ENCODE measurements at places on chromosomes 13 and 19.

- no peak overlapping the region for H3K4me3 ChIP-seq
- no peak overlapping the region for H3K27ac ChIP-seq
- no peak for DNase-seq
- H3K36me3 ChIP-seq = no peaks in the 10 kb centered on the region
Measured at GRCh38 chr13:111434578-111435159, 114.2 kb downstream of the TEX29 start.

DNA sequence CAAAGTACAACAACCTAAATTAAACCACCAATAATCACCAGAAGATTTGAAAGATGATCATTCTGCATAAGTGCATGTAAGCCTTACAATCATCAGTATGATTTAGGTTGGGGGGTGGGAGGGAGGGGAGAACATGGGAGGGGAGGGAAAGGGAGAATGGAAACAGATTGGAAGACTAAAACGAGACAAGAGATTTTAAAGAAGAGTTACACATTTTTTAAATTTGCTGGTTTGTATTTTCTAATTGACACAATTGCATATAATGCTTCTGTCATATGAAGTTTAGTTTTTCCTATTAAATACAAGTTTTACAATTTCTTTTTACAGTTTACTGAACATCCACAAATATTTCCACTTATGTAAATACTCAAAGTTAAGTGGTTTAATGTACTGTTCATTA lies 2118.9 kb downstream of the PCDH9 start:
- H3K4me1 ChIP-seq = no peaks in the 10 kb centered on the region
- no peak for DNase-seq
- no peaks in the 10 kb centered on the region for H3K36me3 ChIP-seq
- no peak overlapping the region for H3K27ac ChIP-seq
- no peaks in the 10 kb centered on the region for H3K27me3 ChIP-seq

DNA sequence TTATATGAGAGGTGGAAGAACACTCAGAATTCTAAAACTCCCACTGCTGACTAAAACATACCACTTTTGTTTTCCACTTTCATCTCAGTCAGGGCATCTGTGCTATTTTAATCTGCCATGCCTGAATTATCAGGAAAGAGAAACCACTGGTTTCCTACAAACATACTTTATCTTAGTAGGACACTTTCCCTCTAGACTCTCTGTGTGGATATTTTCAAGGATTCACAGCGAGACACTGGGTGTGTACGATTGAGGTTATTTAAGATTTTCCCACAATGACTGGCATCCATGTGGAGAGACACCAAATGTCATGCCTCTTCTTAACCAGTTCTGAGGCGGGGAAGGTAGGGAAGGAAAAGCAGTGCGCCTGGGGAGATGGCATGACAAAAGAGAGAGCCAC lies 212.2 kb downstream of the ENOX1 start:
- no peak overlapping the region for H3K4me3 ChIP-seq
- no peaks in the 10 kb centered on the region for H3K27me3 ChIP-seq
- H3K27ac ChIP-seq = no peak overlapping the region
- H3K36me3 ChIP-seq = no peaks in the 10 kb centered on the region
- no peak for DNase-seq
- no peaks in the 10 kb centered on the region for H3K4me1 ChIP-seq

DNA sequence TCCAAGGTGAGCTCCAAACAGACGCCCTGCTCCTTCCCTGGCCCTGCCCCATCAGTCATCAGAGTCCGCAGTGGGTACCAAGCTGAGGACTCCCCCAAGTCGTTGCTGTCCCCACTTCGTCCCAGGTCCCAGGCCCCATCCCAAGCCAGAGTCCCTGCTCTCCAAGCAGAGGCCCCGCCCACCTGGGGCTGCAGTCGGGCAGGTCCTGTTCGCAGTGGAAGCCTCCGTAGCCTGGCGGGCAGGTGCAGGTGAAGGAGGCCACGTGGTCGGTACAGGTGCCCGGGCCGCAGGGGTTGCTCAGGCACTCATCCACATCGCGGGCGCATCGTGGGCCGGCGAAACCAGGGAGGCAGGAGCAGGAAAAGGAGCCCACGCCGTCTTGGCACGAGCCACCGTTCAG lies 19.4 kb downstream of the NOTCH3 start:
- H3K36me3 ChIP-seq = no peaks in the 10 kb centered on the region
- H3K27ac ChIP-seq = no peak overlapping the region
- no peak for DNase-seq
- peak overlapping the region; percentile 19 for H3K4me3 ChIP-seq

DNA sequence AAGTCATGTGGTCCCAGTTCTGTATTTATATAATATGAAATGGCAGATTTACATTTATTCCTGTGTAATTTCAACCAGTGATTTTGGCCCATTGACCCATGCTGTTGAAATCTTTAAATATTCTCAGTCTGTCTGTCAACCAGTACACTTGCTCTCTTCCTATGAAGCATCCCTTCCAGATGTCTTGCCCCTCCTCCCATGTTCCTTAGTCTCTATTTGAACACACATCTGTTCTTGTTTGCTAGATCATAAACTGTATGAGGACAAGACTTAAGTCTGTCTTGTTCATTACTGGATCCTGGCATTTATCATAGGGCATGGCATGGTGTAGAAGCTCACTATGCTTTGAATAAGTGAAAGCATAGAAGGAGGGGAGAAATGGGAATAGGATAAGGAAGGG lies 34.9 kb downstream of the STARD13 start:
- H3K27ac ChIP-seq = peak overlapping the region; percentile 46
- peaks cover 24% of the 10 kb centered on the region for H3K4me1 ChIP-seq
- no peaks in the 10 kb centered on the region for H3K36me3 ChIP-seq
- DNase-seq = no peak

DNA sequence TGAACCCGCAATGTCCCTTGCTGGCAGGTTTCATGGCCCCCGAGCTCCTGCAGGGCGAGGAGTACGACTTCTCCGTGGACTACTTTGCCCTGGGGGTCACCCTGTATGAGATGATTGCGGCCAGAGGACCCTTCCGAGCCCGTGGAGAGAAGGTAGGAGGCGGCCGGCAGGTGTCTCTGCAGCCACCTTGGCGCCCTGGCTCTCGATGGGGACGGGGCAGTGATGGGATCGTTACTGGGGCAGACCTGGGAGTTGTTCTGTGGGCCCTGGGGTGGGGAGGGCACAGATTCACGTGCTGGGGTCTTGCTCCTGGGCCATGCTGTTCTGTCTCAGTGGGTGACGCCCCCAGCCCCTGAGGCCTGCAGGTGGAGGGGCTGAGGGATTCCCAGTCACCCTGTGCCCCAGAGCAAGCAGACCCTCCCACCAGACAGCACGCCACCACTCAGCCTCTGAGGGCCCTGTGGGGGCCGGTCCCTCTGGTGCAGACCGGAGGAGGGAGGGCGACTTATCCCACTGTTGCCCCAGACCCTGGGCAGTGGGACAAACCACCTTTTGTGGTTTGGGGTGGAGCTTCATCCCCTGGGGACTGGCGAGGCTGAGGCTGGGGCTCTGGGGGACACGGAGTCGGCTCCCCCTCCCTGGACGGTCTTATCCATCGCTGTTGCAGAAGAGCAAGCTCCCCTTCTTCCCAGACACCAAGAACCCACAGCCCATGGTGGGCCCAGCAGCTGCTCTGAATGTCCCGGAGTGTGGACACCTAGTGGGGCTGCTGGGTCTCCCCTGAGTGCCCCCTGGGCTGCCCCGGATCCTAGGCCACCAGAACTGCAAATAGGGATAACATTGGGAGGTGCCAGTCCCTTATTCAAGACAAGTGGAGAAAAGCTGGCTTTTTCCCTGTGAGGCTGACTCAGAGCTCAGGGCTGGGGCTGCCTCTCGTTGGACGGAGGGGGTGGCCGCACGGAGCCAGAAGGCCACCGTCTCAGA lies 27.5 kb upstream of the TMEM255B start:
- no peak overlapping the region for H3K4me3 ChIP-seq
- no peaks in the 10 kb centered on the region for H3K36me3 ChIP-seq
- peaks cover 3% of the 10 kb centered on the region for H3K27me3 ChIP-seq

DNA sequence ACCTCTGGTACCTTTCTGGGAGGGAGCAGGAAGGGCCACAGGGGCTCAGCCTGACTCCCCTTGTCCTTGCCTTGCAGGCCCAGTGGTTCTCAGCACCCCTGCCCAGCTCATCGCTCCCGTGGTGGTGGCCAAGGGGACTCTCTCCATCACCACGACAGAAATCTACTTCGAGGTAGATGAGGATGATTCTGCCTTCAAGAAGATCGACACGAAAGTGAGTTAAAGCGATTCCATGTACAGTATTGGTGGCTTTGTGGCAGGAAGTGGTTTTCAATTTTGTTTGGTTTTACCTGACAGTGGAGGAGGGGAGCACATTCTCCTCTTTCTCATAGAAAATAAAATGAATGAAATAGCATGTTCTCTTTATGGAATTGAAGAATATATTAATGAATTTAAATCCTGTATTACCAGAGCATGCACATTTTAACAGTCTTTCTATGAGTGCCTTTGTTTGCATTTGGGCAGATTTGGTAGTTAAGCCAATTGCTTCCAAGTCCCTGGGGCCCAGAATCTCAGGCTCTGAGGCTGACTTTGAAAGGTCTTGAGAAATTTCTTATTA lies 4.1 kb downstream of the MAB21L1 start:
- H3K27me3 ChIP-seq = peaks cover 90% of the 10 kb centered on the region
- no peak for DNase-seq
- H3K4me3 ChIP-seq = no peak overlapping the region
- H3K4me1 ChIP-seq = no peaks in the 10 kb centered on the region
- H3K27ac ChIP-seq = no peak overlapping the region

- H3K36me3 ChIP-seq = peaks cover 26% of the 10 kb centered on the region
- no peak overlapping the region for H3K4me3 ChIP-seq
- H3K4me1 ChIP-seq = no peaks in the 10 kb centered on the region
- H3K27ac ChIP-seq = no peak overlapping the region
Measured at GRCh38 chr19:623974-624373, 9.4 kb downstream of the POLRMT start.

DNA sequence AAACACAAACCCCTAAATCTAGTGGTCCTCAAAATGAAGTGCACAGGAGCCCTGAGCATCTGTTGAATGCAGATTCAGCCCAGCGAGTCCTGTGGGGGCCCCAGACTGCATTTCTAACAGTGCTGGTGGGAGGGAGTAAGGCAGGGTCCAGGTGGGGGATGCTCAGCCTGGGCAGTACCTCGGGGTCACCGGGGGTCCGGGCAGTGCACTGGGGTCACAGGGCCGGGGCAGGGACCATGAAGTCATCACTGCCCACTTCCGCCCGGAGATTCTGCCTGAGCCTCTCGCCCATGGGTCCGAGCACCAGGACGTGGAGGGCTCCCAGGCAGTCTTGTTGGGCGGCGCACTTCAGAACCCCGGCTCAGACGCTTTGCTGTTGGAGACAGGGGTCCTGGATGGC lies 838 bp upstream of the ATP4B start:
- peak; percentile 3 for DNase-seq
- peaks cover under 1% of the 10 kb centered on the region for H3K4me1 ChIP-seq
- H3K27ac ChIP-seq = no peak overlapping the region

DNA sequence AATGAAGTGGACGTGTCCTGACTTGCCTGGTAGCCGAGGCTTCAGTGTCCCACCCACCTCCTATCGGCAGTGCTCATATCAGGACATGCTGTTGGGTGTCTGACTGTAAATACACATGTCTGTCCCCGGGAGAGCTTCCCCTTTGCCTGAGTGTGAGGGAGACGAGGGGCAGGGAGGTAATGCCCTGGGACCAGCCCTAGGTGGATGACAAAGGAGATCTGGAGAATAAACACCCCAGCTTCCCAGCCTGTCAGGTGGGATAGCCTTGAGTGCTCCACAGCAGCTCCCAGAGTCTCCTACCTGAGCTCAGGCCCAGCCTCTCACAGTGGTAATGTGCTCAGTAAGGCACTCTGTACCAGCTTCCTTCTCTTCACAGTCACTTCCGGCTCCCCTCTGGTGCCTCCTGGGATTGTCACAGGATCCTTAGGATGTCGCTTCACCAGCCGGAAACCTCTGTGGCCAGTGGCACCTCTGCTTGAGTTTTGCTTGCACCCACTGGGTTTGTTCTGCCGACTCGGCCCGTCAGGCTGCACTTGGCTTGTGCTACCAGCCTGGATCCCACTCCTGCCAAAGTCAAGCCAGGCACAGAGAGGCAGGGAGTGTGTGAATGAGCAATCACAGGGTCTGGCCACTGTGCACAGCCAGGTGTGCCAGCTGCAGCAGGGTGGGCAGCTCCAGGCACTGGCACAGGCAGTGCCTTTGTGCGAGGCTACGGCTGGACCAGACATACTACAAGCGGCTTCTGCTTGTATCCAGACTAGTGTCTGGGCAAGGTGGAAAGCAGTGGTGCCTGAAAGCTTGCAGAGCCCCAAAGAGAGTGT lies 54.4 kb upstream of the RGCC start:
- H3K36me3 ChIP-seq = no peaks in the 10 kb centered on the region
- no peak for DNase-seq
- no peak overlapping the region for H3K4me3 ChIP-seq
- H3K27me3 ChIP-seq = no peaks in the 10 kb centered on the region
- H3K27ac ChIP-seq = no peak overlapping the region
- no peaks in the 10 kb centered on the region for H3K4me1 ChIP-seq

- H3K27ac ChIP-seq = peak overlapping the region; percentile 91
- H3K4me3 ChIP-seq = peak overlapping the region; percentile 98
- peaks cover 35% of the 10 kb centered on the region for H3K4me1 ChIP-seq
- H3K36me3 ChIP-seq = no peaks in the 10 kb centered on the region
- H3K27me3 ChIP-seq = no peaks in the 10 kb centered on the region
Measured at GRCh38 chr13:49791711-49792549, 552 bp downstream of the KPNA3 start.

DNA sequence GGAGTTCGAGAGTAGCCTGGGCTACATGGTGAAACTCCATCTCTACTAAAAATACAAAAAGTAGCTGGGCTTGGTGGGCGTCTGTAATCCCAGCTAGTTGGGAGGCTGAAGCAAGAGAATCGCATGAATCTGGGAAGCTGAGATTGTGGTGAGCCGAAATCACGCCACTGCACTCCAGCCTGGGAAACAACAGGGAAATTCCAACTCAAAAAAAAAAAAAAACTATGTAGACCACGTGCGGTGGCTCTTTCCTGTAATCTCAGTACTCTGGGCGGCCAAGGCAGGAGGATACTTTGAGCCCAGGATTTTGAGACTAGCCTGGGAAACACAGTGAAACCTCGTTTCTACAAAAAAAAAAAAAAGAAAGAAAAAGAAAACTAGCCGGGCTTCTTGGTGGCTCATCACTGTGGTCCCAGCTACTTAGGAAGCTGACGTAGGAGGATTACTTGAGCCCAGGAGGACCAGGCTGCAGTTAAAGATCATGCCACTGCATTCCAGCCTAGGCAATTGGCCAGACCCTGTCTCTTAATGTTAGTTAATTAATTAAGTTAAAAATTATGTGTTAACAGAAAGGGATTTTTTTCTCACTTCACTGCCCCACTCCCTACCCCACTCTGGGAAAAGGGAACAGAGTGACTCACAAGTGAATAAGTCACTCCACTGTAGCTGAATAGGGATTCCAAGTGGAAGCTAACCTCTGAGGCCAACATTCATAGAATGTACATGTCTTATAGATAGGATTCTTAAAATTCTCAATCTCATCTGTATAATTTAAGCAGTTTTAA lies 2.2 kb downstream of the ZNF83 start:
- no peak overlapping the region for H3K4me3 ChIP-seq
- H3K27me3 ChIP-seq = no peaks in the 10 kb centered on the region
- H3K4me1 ChIP-seq = peaks cover 16% of the 10 kb centered on the region
- DNase-seq = no peak

DNA sequence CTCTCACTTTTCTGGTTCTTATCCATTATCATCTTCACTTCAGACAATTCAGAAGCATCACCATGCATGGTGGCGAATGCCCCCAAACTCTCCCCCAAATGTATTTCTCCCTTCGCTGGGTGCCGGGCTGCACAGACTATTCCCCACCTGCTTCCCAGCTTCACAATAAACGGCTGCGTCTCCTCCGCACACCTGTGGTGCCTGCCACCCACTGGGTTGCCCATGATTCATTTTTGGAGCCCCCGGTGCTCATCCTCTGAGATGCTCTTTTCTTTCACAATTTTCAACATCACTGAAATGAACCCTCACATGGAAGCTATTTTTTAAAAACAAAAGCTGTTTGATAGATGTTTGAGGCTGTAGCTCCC lies 2.8 kb upstream of the F10 start:
- H3K4me1 ChIP-seq = peaks cover 7% of the 10 kb centered on the region
- H3K27me3 ChIP-seq = no peaks in the 10 kb centered on the region
- no peaks in the 10 kb centered on the region for H3K36me3 ChIP-seq

Measured in transverse colon (tissue), 4 donors.